PC-3 (cell line): ENCODE measurements at places on chromosomes 2 and 18. TPM values are rescaled to one million over a fixed set of nuclear protein-coding genes. Genes with fewer than 3 reads are reported as not detected.

GRCh38 chr2:237618449-237618848 is 8.9 kb upstream of the LRRFIP1 start:
- no peak overlapping the region for H3K27ac ChIP-seq
- no peak overlapping the region for H3K4me3 ChIP-seq
- no peaks in the 10 kb centered on the region for H3K36me3 ChIP-seq
- peaks cover 7% of the 10 kb centered on the region; the same call in 1 of the 2 replicates for H3K4me1 ChIP-seq
- no peak for DNase-seq

GRCh38 chr18:26422472-26423162 is 125.7 kb downstream of the KCTD1 start:
- no peaks in the 10 kb centered on the region for H3K36me3 ChIP-seq
- no peaks in the 10 kb centered on the region for H3K4me1 ChIP-seq
- no peak overlapping the region for H3K4me3 ChIP-seq
- no peak for DNase-seq
- H3K27me3 ChIP-seq, result no peaks in the 10 kb centered on the region

DNA sequence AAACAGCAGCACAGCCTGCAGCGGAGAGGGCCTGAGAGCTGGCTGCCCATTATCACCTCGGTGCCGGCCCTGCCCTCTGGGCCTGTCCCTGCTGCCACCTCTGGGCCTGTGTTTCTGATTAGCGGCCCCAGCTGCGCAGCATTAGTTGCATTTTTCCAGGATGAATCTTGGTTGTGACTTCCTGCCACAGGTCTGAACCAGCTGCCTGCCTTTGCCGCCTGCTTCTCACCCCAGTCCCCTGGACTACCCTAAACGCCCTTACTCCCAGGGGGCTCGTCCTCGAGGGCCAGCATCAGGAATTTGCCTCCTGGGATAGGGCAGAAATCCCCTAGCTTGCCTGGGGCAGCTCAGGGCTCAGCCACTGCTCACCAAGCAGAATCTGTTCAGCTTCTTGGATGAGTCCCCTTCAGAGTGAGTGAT is 342.8 kb downstream of the DYSF start:
- no peak overlapping the region for H3K4me3 ChIP-seq
- H3K4me1 ChIP-seq, result peaks cover 30% of the 10 kb centered on the region
- no peak overlapping the region for H3K27ac ChIP-seq

- H3K4me3 ChIP-seq, result peak overlapping the region; percentile 71
- peaks cover 12% of the 10 kb centered on the region for H3K4me1 ChIP-seq
- no peaks in the 10 kb centered on the region for H3K27me3 ChIP-seq
- H3K27ac ChIP-seq, result no peak overlapping the region
Measured at GRCh38 chr2:130341562-130342019, 1.1 kb upstream of the IMP4 start.

- no peak overlapping the region for H3K4me3 ChIP-seq
- peak; percentile 71 for DNase-seq
- H3K27me3 ChIP-seq, result no peaks in the 10 kb centered on the region
- H3K36me3 ChIP-seq, result no peaks in the 10 kb centered on the region
- H3K27ac ChIP-seq, result peak overlapping the region; percentile 66
- H3K4me1 ChIP-seq, result peaks cover 12% of the 10 kb centered on the region
Measured at GRCh38 chr2:112187805-112188596, 49.8 kb downstream of the FBLN7 start.

GRCh38 chr2:41197781-41198180 is 745.9 kb upstream of the SLC8A1 start:
- no peak overlapping the region for H3K27ac ChIP-seq
- no peaks in the 10 kb centered on the region for H3K4me1 ChIP-seq
- H3K36me3 ChIP-seq, result no peaks in the 10 kb centered on the region
- peak; percentile 9 for DNase-seq
- H3K27me3 ChIP-seq, result no peaks in the 10 kb centered on the region
- H3K4me3 ChIP-seq, result no peak overlapping the region

ALPP gene
- total RNA-seq, result 8.6 and 14.4 TPM in 2 replicates

PLEKHH2 gene
- 1.9 and 2.7 TPM in 2 replicates for total RNA-seq

EFR3B gene
- 4.6 and 7.9 TPM in 2 replicates for total RNA-seq

CYB5A gene
- 98.0 and 130 TPM in 2 replicates for total RNA-seq

RFTN2 gene
- total RNA-seq, result 0.07 TPM in 1 of 2 replicates, not detected in the other
